Stomach (tissue), 19 donors: ENCODE measurements at places on chromosomes 3 and 15.

DNA sequence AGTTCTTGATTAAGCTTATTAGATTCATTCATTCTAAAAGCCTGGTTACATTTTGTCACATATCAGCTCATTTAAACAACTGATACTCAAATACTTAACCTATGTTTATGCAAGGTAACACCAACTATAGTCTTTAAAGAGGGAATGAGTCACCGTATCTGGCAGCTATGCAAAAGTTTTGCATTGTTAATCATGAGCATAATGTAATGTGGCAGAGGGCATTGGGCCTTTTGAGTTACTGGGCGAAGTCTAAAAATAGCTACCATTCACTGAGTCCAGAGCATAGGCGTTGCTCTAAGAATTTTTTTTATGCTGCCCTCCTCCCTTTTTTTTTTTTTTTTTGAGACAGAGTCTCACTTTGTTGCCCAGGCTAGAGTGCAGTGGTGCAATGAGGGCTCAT lies 277.7 kb upstream of the ZNF717 start:
- no peak for DNase-seq

DNA sequence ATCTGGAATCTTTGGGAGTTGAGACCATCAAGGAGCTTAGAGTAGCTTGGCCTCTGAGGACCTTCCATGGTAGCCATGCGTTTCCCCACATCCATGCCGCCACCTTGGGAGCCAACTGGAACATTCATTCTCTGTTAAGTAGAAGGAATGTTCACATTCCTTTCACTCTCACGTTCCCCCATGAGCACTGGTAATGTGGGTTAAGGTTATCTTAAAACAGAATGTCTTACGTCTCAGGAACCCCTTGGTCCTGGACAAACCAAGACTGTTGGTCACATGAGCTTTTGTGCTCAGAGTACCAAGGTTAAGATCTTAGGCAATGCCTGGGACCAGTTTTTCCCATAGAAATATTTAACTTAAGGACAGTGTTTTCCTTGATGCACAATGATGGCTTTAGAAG lies 211.7 kb upstream of the UBE2E1 start:
- DNase-seq = no peak

GRCh38 chr15:31230630-31231485 lies 95.8 kb upstream of the KLF13 start:
- DNase-seq = no peak

- DNase-seq = no peak
Measured at GRCh38 chr3:158804441-158804840, 2.6 kb downstream of the MFSD1 start.

DNA sequence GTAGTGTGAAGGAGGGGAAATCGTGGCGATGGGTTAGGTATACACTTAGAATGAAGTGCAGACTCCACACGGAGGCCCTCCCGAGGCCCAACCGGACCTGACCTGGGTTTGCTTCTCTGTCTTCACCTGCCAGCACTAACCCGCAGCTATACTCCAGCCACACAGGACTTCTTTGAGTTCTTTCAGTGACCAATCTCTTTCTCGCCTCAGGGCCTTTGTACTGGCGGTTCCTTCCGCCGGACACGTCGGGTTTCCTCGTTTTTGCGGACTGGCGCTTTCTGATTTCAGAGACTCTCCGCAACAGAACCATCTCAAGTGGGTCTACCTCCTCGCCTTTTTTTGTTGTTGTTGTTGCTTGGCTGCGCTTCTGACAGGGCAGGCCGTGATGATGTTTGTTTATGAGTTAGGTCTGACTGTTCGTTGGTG lies at the start of gene NEIL1:
Gene NEIL1 (plus strand): TSS at position 244 of the 426 bp plus-strand sequence. CDS start 1,867 bp downstream, outside the sequence.
- DNase-seq = no peak

- DNase-seq = no peak
Measured at GRCh38 chr3:86743233-86743632, 247.7 kb downstream of the VGLL3 start.

GRCh38 chr15:57184502-57184901 lies 191.8 kb upstream of the CGNL1 start:
- DNase-seq = no peak
